ENCODE measurements at places on chromosomes 13 and 19.

DNA sequence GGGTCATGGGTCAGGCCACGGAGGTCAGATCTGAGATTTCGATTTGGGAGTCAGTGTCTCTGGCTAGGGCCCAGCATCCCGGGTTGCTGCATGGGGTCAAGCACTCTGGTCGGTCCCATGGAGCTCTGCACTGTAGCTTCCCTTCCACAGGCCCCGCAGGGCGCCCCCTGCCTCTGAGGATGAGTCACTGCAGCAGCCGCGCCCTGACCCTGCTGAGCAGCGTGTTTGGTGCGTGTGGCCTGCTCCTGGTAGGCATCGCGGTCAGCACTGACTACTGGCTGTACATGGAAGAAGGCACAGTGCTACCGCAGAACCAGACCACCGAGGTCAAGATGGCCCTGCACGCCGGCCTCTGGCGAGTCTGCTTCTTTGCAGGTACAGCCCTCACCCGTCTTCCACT lies 3.6 kb downstream of the CACNG7 start:
- no peak for ATAC-seq

DNA sequence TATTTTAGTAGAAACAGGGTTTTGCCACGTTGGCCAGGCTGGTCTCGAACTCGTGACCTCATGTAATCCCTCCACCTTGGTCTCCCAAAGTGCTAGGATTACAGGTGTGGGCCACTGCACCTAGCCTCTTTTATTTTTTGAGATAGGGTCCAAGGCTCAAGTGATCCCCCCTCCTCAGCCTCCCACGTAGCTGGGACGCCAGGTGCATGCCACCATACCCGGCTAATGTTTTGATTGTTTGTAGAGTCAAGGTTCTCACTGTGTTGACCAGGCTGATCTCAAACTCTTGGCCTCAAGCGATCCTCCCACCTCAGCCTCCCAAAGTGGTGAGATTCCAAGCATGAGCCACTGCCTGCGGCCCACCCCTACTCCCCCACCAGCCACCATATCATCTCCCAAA lies 6.3 kb downstream of the SLC7A9 start:
- no peak for ATAC-seq

GRCh38 chr13:106372199-106373155 lies 163.0 kb downstream of the EFNB2 start:
- ATAC-seq = no peak

DNA sequence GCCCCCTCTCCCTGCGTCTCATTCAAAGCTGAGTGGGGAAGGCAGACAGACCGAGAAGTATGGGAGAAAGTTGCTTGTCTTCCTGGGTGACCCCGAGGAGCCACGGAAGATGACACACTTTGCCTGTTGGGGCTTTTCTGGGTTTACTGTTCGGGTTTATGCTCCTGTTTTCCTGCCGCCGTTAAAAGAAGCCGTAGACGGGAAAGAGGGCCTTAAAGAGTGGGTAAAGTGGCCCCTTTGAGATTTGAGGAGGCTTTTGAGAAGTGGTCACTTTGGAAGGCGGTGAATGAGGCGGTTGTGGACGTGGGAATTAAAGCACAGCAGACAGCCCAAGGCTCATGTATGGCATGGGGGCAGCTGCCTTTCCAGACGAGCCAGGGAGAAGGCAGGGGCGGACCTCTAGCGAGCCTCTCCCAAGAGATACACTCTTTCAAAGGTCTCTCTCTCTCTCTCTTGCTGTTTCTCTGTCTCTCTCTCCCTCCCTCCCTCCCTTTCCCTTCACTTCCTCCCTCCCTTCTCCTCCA lies 493 bp upstream of the LHFPL6 start:
- peak; percentile 18 for ATAC-seq

- no peak for ATAC-seq
Observed at GRCh38 chr13:99431927-99432608, 69.2 kb upstream of the TM9SF2 start.

DNA sequence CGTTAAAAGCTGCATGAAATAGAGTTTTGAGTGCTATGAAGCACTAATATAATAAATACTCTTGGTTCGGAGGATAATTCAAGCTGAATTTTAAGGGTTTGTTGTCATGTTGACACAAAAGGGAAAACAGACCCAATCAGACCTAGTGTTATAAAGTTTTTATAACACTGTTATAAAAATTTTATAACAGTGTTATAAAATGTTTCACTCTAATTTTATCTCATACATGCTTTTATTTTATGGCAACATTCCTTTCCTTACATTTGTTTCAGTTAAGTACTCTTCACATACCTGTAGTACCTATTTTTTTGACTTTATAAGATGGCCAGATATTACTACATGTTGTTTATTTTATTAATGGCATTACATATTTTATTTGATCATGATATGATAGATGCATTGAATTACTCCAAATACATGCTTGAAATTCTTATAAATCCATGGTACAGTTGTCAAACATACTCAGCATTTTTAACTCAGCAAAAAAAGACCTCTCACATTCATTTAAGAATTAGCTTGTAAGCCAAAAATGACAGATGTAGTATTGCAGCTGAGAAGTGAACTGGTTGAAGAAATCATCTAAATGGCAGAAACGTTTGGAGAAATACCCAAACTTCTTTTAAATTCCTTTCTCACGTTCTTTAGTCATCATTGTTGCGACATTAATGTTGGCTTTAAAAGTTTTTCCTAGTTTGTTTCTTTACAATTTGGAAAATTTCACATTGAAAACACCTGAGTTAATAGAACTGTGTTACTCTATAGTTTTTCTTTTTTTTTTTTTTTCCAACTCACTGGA lies 104.5 kb downstream of the PIBF1 start:
- no peak for ATAC-seq

- no peak for ATAC-seq
Observed at GRCh38 chr13:30923418-30923817, 9.0 kb upstream of the TEX26 start.

All from activated CD4-positive, CD25-positive, alpha-beta regulatory T cell treated with anti-CD3 and anti-CD28 coated beads, Interleukin-2, amount 50 U/mL, for 24 hours (primary cell).